ENCODE measurements at places on chromosomes 16 and 17. TPM values are rescaled to one million over a fixed set of nuclear protein-coding genes. Genes with fewer than 3 reads are reported as not detected.

DNA sequence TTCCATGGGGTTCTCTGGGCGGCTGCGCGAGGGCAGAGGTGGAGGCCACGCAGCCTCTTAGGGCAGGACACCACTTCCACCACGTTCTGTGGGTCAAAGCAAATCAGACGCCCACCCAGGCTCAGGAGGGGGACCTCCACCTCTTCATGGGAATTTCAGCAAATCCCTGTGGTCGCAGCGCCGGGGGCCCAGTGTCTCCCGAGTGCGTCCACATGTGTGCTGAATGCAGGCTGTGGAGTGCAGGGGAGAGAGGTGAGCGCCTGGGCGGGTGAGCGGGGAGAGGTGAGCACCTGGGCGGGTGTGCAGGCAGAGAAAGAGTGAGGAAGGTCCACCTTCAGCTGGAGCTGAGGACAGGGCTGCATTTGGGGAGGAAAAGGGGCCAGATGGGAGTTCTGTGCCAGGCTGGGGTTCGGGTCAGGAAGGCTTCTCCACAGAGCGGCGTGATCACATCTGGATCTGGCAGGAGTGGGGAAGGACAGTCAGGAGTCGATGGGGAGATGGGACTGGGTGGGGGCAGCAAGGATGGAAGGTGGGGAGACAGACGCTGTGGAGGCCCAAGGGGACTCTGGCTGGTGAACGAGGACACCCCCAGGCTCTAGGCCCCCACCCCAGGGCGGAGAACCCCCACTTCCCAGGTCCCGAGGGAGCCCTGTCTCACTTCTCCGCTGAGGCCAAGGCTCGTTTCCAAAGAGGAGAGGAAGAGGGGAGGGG is 36.8 kb upstream of the CBFA2T3 start:
- DNase-seq = no peak

DNA sequence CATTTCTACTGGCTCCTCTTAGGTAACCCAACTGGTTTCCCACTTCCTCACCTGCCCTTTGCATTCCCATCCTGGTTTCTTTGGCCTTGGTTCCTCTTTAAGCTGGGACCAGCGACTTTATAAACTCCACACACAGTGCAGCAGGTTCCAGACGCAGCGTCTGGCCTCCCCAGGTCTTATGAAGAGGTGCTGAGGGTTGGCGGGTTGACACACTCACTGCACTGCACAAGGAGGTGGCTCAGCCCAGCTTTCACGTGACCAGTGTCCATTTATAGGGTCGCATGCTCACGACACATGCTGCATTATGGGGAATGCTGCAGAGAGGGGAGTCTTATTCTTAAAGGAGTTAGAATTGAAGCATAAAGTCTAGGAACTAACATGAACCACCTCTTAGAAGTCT is 70.8 kb downstream of the ZFHX3 start:
- DNase-seq = no peak

C17orf78 gene
- not detected for total RNA-seq

GRCh38 chr17:7313890-7314718 is 1.1 kb downstream of the GPS2 start:
- no peak for DNase-seq

DNA sequence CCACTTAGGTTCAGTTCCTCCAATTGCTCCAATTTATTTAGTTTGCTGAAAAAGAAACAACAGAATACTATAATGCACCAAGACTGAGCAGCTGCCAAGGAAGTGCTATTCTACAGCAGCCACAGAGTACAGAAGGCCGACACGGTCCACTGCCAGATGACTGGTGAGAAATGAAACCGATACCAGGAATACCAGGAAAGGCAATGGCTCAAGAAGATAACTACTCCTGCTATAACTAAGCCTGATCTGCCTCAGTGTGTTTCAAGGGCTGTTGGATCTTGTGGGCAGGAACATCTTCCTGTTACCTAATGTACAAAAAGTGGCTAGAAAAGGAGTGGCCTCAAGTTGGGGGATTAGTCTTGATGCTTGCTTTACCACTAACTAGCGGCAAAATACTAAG is 32.8 kb downstream of the MARVELD3 start:
- DNase-seq = no peak

DNA sequence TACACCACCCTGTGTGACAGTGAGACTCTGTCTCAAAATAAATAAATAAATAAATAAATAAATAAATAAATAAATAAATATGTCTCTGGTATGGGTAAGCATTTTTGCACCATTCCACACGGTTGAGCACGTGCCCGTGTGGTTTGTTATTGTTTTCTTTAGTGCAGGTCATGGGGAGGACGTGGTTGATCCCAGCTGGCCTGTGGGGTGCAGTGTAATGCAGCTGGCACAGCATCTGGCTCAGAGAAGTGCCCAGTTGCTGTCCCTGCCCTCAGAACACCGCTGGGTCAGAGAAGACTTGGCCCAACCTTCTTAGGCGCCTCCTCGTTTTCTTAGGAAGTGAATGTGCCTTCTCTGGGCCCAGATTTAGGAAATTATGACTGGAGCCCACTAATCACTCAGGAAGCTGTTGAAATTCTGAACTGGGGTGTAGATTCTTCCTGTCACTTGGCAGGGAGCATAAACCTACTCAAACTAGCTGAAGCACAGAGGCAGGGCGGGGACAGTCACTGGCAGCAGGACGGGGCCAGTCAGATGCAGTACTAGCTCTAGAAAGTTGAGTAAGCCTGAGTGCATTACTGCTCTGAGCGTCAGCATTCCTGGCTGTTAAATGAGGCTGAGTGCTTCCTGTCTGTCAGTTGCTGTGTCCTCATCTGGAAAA is 85.9 kb downstream of the SNX29 start:
- DNase-seq = no peak

MT1B gene
- total RNA-seq = not detected

DNA sequence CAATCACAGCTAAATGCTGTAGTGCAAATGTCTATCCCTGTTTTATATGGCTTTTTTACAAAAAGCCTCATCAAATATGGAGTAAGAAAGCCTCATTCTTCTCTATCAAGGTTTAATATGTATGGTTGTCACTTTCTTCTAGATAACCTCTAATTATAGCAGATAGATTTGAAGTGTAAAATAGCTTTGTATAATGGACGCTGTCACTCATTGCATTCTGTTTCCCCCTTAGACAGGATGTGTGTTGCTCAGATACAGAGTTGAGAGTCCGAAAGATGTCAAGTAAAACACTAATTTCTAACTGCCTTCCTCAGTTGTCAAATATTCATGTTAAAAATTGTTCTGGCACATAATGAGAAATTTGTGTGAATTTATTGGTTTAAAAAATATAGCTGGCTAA is 88.0 kb downstream of the NLK start:
- DNase-seq = no peak

- no peak for DNase-seq
Measured at GRCh38 chr17:53088481-53088880, 734.2 kb upstream of the KIF2B start.

- DNase-seq = no peak
Measured at GRCh38 chr16:86157616-86158247, 258.8 kb downstream of the IRF8 start.

DNA sequence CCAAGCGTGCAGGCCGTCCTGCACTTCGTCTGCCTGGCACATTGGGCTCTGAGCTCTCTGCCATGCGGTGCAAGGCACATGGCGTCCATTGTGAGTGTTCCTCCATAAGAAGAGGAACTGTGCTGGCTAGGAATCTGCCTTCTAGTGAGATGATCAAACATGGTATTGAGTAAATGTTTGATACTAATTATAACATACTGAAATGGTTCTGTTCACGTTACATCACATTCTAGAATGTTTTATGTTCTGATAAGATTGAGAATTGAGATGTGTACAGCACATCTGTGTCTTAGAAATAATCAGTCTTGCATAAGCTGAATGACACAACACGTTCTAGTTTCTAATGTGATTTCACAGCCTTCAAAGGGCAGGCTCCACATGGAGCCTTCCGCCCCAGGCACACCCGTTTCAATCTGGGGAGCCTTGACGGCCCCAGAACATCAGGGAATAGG is 42.9 kb downstream of the USP10 start:
- DNase-seq = no peak

DNA sequence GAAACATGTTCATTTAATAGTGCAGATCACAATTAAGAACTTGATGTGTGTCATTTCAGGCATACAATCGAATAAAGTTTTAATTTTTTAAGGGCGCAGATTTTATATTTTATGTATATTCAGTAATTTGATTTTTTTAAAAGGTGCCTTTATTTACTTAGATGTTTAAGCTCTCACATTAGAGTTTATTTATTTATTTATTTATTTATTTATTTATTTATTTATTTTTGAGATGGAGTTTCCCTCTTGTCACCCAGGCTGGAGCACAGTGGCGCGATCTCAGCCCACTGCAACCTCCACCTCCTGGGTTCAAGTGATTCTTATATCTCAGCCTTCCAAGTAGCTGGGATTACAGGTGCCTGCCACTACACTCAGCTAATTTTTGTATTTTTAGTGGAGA is 3.8 kb downstream of the B4GALNT2 start:
- no peak for DNase-seq

DNA sequence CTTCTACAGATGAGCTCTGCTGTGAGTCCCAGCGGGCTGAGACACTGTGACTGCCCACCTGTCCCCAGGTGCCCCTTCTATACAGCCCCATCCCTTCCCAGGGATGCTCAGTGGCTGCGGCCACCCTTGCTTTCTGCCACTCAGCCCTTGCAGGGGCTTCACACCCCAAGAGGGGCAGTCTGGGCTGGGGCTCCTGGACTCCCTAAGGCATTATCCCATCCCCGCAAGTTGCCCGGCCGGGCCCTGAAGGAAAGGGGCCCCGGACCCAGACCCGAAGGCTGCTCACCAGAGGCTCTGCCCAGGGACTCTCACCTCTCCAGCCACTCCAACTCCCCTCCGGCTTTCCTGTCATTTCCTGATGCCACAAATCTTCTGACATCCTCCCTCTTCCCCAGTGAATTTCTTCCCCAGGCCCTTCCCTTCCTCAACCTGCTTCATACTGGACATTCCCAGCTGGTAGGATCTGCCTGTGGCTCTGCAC is 88.5 kb upstream of the TOB1 start:
- no peak for DNase-seq

DNA sequence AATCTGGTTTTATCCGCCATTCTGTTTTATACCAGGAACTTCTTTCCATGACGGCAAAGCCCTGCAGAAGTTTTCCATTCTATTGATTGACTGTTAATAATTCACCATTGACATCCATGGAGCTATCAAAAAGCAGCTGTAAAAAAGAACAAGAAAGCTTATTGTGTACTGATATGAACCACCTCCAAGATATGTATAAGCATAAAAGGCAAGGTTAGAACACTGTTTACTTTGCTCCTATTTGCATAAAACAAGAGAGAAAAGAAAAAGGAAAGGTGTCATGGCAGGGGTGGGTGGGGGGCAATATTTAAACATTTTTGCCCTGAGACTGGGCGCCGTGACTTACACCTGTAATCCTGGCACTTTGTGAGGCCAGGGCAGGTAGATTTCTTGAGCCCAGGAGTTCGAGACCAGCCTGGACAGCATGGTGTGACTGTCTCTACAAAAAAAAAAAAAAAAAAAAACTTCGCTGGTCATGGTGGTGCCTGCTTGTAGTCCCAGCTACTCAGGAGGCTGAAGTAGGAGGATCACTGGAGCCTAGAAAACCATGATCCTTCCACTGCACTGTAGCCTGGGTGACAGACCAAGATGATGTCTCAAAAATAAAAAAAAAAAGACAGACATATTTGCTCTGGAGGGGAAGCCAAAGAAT is 52.5 kb downstream of the TMEM114 start:
- no peak for DNase-seq

- no peak for DNase-seq
Measured at GRCh38 chr17:58136669-58137279, 11.4 kb upstream of the OR4D1 start.

GRCh38 chr16:89660146-89660545 is 2.5 kb downstream of the SPATA33 start:
- DNase-seq = no peak

DNA sequence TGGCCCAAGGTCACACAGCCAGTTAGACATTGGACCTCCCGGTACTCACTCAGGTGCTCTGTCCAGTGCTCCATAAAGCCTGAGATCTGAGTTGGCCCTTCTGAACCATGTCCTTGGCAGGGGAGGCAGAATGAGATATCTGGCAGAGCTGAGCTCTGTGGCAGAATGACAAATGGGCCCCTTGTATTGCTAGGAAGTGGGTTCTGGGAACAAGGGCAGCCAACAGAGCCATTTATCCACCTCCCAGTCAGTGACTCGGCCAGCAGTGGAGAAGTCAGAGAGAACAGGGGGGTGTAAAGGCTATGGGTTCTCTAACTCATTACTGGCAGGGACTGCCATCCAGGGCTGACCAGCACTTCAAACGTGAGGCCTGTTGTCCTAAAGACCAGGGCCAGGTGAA is 117.1 kb upstream of the NLRP1 start:
- no peak for DNase-seq

- no peak for DNase-seq
Measured at GRCh38 chr17:61307905-61308886, 91.4 kb upstream of the TBX2 start.

DNA sequence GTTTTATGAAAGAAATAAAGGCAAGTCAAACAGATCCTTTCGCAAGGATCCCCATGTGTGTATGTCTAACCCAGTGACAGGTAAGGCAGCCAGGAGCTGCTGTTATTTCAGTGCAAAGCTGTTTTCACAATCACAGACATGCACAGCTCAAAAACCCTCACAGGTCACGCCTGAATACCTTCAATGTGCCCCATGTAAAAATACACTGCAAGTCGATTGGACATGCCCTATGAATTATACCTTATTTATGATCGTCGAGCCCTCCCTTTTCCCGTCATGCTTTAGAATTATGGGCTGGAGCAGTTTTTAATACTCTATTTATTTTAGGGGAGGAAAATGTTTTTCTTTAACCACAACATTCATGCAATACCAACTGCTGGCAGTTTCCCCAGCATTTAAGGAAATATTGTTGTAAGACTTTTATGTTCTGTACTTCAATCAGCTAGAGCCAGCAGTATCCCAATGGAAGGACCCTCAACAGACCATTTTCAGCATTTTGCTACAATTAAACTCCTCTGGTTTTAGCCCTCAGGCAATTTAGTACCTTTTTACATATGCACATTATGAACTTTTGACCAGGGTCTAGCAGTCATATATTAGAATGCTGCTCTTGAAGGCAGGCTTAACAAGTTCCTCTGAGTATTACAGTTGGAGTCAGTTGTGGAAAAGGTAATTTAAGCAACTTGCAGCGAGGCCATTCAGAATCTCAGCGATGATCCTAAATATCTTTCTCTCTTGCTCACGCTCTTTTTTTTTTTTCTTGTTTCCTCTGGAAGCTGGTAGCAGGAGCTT is 362.2 kb downstream of the WWOX start:
- DNase-seq = no peak

SNN gene
- total RNA-seq = 10.3 TPM

GRCh38 chr17:63349478-63350000 is 96.6 kb downstream of the CYB561 start:
- no peak for DNase-seq
